ENCODE measurements at places on chromosomes 3 and 15.

DNA sequence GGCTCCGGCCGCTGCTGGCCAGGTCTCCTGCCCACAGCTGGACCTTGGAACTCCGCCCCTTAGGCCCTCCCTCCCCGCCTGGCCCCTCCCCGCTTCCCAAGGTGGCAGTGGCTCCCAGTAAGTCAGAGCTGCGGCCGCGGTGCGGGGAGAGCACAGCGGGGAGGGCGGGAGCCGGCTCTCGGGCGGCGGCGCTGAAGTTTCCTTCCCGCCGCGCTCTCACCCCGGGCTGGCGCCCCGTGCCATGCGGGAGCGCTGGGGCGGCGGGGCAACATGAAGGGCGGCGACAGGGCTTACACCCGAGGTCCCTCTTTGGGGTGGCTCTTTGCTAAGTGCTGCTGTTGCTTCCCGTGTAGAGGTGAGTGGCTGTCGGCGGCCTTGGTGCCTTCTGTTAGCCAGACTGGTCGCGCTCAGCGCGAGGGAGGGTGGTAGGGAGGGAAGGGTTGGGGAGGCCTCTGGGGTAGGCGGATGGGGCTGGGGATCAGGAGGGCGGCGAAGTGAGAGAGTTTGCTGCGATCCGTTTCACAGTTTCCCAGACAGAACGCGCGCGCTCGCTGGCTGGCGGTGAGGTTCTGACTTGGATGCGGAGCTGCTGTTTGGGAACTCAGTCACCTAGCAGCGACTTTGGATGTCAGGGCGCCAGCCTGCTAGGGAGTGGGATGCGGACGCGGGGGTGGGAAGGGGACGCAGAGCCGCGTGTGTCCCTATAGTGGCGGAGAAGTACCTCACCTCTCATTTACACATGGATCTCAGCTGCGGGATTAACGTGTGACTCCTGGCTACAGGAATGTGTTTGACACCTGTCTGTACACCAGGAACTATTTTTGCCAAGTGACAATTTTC, 145.5 kb upstream of the UMPS start:
- no peak for DNase-seq

DNA sequence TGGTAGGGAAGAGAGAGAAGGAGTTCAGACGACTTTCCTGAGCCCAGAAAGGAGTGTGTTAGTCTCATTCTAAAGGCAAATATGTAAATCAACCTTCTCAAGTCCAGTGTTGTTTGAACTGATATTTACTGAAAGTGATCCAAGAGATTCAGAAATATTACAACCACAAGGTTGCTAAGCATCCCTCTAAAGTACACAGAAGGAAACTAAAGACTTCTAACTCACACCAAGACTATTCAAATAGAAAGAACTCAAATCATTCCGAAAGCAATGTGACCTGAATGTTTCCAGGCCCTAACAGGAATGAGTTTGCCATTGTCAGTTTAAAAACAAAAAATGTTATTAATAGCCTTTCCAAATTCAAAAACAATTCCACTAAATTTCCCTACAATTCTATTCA, 56.9 kb upstream of the VGLL3 start:
- DNase-seq, result no peak

GRCh38 chr3:149179220-149179619, 42.4 kb downstream of the CP start:
- DNase-seq, result no peak

DNA sequence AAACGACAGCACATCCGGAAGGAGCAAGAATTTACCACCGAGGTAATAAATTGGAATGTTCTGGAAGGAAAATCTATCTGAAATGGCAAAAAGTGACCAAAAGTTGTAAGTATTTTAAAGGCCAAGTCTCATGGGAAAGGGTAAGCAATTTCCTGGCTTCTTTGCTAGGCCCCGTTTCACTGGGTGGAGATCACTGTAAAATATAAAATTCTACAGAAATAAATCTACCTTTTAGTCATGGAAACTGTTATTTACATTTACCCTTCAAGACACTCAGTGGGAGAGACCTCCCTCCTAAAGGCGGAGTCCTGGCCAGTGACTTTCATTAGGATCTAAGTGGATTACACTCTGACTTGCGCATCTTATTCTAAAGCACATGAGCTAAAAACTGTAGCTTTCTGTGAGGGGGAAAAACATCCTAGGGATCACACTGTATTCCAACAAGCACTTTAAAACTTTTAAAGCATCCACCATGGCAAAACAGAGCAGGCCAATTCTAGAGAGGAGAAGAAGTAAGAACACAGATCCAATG, 28.8 kb downstream of the LYZL4 start:
- DNase-seq, result no peak

DNA sequence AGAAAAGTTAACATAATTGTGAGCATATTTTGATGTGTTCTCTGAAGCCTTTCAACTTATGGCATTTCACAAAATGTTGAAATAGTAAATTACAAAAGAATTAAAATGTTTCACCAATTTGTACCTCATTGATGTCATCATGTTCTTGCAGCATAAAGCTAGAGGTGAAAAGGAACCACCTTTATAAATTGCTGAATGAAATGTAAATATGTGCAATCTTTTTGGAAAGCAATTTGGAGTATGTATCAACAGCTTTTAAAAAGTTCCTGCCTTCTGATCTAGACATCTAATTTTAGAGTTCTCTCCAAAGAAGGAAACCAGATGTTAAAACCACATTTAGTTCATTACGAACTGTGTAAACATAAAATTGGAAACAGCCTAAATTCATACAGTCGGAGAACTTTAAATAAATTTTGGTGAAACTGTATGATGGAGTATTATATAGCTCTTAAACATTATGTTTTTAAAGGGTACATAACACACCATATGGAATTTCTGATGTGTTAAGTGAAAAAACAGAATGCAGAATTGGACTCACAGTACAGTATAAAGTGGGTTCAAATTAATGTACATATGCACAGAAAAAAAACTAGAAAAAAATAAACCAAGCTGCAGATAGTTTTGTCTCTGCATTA, 311.2 kb upstream of the NAALADL2 start:
- DNase-seq, result no peak

GRCh38 chr3:87004883-87005282, 13.9 kb upstream of the VGLL3 start:
- DNase-seq, result no peak

Data from naive B cell (primary cell).